ENCODE measurements at places on chromosomes 13 and 19.

- DNase-seq: no peak
Measured at GRCh38 chr19:56866538-56866937, 26.0 kb upstream of the PEG3 start.

- DNase-seq: no peak
Measured at GRCh38 chr13:113825841-113826240, 38.0 kb downstream of the GAS6 start.

- DNase-seq: no peak
Measured at GRCh38 chr19:5032101-5032967, 63.4 kb downstream of the KDM4B start.

DNA sequence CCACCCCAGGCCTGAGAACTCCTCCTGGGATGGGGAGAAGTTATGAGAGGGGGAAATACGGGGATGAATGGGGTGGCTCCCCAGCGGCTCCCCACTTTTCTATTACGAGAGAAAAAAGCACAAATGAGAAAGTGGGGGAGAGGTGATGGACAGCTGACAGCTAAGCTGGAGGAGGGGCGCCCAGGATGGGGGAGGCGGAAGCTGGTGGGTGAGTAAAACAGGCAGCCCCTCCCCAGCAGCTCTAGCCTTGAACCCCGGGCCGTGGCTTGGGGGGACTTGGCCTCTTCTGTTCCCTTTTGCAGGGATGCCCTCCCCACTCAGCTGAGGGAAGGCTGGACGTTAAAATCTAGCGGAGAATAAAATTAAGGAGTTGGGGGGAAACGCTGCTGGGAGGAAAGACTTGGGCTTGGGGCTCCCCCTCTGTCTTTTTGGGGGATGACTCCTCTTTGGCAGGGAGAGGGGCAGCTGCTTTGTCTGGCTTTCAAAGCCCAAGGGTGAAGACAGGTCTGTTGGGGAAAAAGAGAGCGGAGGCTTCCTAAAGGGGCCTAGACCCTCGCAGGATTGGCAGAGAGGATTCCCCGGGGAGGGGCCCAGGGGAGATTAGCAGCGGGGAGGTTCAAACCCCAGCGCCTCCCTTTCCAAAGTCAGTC is 1.4 kb upstream of the SAMD1 start:
- no peak for DNase-seq

- DNase-seq: no peak
Measured at GRCh38 chr19:32129141-32129540, 216.3 kb upstream of the ZNF507 start.

DNA sequence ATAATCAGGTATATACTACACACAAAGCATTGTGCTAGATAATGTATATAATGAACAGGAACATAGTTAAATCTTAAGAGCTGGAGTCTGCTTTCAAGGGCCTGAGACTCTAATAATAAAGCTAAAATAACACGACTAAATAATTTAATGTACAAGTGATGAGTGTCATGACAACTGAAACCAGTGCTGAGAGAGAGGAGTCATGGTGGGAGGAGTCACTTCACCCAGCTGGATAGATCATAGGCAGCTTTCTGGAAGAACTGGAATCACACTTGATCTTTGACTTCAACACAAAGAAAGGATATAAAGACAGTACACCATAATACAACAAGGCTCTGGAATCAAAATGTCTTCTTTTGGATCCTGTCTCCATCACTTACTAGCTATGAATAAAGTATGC is 7.1 kb downstream of the RBM26 start:
- no peak for DNase-seq

DNA sequence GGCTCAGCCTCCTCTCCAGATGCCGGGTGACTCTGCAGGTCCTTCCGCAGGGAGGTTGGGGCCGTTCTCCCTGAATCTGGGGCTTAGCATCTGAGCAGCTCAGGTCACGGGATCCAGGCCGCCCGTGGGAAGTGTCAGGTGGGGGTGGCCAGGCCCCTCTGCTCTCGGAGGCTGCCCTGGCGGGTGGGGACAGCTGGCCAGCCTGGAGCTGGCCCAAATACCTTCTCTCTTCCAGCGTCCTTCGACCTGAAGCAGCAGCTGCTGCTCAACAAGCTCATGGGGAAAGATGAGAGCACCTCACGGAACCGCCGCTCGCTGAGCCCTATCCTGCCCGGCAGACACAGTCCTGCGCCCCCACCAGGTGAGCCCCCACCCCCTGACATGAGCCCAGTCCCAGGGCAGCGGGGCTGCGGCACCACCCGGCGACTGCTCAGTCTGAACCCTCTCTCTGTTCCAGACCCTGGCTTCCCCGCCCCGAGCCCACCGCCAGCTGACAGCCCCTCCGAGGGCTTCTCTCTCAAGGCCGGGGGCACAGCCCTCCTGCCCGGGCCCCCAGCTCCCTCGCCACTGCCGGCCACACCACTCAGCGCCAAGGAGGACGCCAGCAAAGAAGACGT is 19.1 kb downstream of the PEX11G start:
- DNase-seq: no peak

DNA sequence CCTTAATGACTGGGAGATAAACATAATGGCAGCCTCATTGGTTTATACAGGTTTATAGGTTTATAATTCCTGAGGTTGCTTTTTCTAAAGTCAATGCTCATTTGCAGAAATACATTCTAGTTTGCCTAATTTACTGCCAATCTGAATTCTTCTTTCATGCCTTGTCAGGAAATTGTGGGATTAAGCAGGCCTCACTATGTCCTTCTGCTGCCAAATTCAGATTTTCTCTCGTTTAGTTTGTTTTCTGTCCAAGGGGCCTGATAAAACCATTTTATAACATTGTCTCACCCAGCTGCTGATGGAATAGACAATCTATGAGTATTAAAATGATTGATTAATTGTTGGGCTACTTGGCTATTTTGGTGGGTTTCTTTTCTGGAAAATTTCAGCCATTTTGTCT is 42.4 kb upstream of the OBI1 start:
- no peak for DNase-seq

DNA sequence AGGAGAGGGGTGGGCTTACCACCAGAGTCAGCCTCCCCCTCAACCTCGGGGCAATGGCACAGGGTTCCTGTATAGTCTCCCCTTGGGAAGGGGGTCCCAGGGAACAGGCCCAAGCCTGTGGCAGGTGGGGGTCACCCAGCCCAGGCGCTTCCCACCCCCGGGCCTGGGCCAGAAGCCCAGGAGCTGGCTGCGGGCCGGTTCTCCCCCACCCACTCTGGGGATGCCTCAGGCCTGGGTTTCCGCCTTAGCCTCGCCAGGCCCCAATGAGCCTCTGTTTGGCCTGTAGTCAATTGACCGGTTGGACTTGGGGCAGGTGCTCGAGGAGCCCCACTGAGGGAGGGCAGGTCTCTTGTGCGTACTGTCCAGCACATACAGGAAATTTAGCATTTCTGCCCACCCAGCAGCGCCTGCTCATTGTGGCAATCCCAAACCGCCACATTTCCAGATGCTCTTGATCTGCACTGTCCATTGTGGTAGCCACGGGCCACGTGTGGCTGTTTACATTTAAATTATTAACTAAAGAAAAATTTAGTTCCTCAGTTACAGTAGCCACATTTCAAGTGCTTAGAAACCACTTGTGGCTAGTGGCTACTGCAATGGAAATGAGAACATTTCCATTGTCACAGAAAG is 9.9 kb downstream of the LYL1 start:
- no peak for DNase-seq

- DNase-seq: no peak
Measured at GRCh38 chr13:110808138-110808537, 94.6 kb downstream of the ING1 start.

DNA sequence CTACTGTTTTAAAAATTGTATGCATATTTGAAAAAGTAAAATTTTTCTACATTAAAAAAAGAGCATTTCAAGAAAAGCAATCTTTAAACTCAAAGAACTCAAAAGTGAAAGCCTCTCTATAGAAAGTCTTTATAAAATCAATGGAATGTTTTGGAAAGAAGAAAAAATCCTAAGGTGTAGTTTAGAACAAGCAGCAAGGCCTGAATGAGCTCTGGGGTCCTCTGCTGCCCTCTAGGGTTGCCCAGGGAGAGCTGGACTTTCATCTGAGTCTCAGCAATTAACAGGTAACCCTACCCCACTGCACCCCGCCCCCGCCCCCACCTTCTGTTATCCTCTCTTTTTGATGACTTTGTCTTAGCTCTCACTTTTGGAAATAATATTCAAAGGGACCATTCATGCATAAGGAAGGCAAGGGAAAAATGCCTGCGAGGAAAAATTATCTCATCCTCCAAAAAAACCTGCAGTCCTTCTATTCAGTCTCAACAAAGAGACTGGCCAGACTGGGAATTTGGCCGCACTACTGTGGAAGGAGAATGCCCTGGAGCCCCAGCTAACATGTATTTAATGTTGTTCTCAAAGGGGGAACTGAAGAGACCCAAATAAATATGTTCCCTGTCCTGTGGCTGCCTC is 24.1 kb downstream of the SLC25A30 start:
- DNase-seq: no peak
